ENCODE measurements at places on chromosomes 6 and 20. TPM values are rescaled to one million over a fixed set of nuclear protein-coding genes. Genes with fewer than 3 reads are reported as not detected.

Gene SUMO4
- 0.14 TPM for polyA plus RNA-seq

Gene ARMH2
- not detected for polyA plus RNA-seq

Gene CRISP2
- not detected for polyA plus RNA-seq

Gene ANKRD66
- polyA plus RNA-seq, result not detected

Gene TRIM10
- not detected for polyA plus RNA-seq

Gene DEF6
- polyA plus RNA-seq, result 19.3 TPM

Gene LY6G5C
- polyA plus RNA-seq, result 1.00 TPM

Gene CNBD2
- polyA plus RNA-seq, result 2.4 TPM

Gene SLC22A7
- not detected for polyA plus RNA-seq

Gene RAD21L1
- not detected for polyA plus RNA-seq

Gene CST7
- not detected for polyA plus RNA-seq

- DNase-seq, result no peak
Measured at GRCh38 chr6:121521164-121521555, 85.7 kb downstream of the GJA1 start.

GRCh38 chr6:54897462-54898189, 51.1 kb downstream of the FAM83B start:
- DNase-seq, result no peak

DNA sequence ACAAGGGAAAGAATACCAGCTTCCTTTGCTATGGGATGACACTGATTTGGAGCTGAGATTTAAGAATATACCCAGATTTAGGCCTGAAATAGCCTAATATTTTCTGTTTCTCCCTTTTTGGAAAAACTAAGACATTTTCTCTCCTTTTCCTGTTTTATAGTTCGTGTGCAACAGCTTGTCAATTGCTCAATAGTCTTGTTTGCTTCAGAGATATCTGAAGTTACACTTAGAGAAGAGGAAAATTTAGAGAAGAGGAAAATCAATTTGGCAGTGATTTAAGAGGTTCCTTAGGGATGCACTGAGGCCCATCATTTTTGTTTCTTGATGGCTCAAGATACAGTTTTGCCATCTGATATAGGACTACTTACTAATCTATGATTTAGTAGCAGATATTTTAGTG, 398.6 kb downstream of the RFPL4B start:
- no peak for DNase-seq

DNA sequence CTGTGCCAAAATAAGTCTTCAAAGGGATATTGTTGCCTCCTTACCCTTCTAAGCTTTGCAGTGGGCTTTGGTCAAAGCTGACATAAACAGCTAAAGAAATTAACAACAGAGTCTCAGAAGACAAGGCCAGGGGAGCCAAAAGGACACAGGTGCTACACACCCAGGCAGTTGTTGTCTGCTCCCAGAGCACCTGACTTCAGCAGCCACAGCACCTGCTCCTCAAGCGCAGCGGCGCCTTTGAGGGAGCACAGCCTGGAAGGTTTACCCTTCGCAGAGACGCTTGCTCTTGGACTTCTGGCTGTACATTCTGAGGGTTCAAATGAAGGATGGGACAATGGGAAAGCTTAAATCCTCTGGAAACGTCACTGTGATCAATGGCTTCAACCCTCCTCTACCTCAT, 16.6 kb downstream of the B4GALT5 start:
- DNase-seq, result no peak

GRCh38 chr6:116836606-116837342, 7.9 kb upstream of the GPRC6A start:
- DNase-seq, result no peak

- peak; percentile 94 for DNase-seq
Measured at GRCh38 chr6:36678488-36679042, at the start of gene CDKN1A. TSS of gene CDKN1A (plus strand) at chr6:36678714. CDS start at chr6:36684102, 5,388 bp downstream.

GRCh38 chr20:11261533-11262000, 587.8 kb upstream of the JAG1 start:
- DNase-seq, result peak; percentile 98

GRCh38 chr20:12434672-12435071, 517.0 kb downstream of the BTBD3 start:
- DNase-seq, result no peak

- no peak for DNase-seq
Measured at GRCh38 chr6:26454631-26455030, 3.1 kb upstream of the BTN2A1 start.

- no peak for DNase-seq
Measured at GRCh38 chr20:33954504-33954903, 39.2 kb upstream of the RALY start.

- no peak for DNase-seq
Measured at GRCh38 chr6:36272234-36272633, 2.4 kb downstream of the PNPLA1 start.

DNA sequence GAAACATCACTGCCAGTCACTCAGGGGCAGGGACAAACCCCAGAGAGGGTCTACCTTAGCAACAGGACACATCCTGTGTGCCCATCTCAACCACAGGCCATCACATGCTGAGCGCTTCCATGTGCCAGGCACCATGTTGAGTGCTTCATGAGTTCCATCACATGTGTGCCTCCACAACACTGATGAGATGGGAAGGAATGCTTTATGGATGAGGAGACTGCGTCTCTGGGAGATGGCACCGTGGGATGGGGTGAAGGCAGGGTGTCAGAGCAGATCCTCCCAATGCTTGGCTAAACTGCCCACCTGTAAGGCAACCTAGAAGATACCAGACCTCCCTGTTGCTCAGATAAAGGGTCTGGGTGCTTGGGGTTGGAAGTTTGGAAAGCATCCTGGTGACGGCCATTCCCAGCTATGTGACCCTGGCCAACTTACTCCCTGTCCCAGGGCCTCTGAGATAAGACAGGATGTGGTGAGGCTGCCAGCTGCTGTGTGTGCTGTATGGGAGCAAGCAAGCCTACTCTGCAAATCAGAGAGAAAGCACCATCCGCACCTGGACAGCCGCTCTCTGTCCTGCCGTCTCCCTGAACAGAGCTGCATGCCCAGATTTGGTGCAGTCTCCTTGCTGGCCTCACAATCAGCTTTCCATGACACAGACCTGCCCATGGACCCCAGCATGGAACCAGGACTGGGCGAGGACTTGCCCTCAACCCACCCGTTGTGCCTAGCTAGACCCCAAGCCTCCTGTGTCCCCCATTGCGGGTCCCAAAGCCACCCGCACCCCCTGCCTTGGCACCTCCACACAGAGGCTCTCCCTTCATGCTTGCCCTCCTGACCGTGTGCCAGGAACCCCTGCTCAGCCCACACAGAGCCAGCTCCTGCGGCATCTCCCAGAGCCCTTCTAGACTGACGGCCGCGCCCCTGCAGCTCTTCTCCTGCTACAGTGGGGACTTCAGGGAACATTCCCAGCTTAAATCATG, 143.7 kb downstream of the SYNDIG1 start:
- no peak for DNase-seq

DNA sequence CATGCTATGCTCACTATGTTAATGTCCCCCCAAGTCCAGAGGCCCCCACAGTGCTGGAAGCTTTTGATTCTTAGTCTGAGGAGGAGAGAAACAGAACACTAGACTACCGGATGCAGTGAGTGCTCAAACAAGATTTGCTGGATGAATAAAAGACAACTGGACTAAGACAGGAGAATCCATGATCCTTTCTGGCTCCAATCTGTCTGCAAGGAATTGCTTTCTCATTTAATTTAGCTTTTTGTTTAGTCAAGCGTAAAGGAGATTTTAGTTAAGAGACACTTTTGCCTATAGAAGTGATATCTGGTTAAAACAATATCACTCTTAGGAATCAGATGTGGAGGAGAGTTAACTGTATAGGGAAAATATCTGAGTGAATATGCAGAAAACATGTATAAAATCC, 13.5 kb downstream of the LYRM4 start:
- DNase-seq, result no peak

GRCh38 chr20:57977141-57977540, 251.3 kb downstream of the ANKRD60 start:
- no peak for DNase-seq

DNA sequence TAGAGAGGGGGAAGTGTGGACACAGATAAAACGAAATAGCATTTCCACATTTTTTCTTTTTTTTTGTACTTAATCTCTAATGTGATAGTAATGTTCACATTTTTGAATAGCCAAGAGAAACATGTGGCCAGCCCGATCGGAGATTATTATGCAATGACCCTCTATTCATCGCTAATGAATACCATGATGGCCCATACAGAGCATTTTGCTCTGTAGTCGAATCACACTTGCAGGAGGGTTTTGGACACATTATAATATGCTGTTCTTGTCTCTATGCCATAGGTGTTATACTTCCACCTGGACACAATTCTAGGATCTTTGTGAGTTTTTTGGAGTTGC, 60.1 kb downstream of the MTHFD1L start:
- DNase-seq, result no peak

- no peak for DNase-seq
Measured at GRCh38 chr6:138582573-138582972, 83.3 kb upstream of the NHSL1 start.

GRCh38 chr20:51985013-51985415, 182.7 kb upstream of the SALL4 start:
- DNase-seq, result peak; percentile 87

DNA sequence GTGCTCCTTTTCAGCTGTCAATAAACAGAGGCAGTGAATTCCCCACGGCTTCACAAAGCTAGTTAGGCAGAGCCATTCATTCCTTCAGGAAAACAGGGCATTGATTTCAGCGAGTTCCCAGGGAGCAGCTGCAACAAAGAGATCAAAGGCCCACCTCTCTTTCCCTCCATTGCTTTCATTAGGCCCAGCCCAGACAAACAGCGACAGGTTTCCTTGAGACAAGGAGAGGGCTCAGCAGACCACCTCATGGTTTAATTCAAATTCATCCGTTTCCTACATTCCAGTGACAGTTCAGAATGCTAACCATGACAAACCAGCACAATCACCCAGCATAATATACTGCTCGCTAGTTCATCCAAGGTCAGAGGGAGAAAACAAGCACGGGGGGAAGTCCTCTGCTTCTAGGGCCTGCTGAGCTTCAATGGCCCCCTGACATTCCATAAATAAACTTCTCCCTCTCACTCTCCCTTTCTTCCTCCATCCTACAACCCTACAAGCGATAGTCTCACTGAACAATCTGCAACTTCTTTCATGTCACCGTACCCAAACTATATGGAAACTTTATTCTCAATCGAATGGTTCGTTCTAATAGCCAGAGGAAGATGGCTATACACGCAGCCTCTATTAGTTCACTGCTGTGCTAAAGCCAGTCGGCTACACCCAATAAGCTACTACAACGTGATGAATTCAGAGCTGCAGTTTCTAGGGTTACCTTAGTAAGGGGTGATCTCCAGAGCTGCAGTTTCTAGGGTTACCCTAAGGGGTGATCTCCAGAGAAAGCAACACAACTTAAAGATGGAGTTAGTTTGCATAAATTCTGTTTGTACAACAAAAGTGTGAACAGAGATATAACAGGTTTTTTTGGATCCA, 34.7 kb downstream of the PLAGL1 start:
- no peak for DNase-seq

DNA sequence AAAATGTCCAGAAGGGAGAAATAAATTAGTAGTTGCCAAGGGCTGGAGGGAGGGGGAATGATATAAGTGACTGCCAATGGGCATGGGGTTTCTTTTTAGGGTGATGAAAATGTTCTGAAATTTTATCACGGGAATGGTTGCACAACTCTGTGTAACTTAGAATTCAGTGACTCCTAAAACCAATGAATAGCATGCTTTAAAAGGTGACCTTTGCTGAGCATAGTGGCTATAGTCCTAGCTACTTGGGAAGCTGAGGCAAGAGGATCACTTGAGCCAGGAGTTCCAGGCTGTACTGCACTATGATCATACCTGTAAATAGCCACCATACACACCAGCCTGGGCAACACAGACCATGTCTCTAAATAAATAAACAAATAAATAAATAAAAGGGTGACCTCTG, 109.0 kb downstream of the ATG5 start:
- no peak for DNase-seq

- DNase-seq, result no peak
Measured at GRCh38 chr20:10404023-10404628, 29.9 kb downstream of the MKKS start.

GRCh38 chr20:20836836-20837235, 124.4 kb upstream of the RALGAPA2 start:
- no peak for DNase-seq

DNA sequence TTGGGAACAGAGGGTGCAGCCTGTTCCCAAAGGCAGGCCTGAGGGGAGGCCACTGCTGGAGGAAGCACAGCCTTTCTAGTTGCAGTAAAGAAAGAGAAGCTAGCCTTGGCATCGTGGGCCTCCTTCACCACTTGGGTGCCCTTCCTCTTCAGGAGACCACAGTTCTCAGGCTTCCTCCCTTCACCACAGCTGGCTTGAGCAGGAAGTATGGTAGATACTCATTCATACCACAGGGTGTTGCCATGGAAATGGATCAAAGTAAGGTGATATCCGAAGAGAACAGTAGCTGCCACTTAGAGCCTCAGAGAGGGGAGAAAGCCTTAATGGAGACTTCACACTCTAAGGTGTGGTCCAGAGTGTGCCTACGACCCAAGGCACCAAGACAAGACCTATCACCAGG, 120.4 kb upstream of the RIPOR2 start:
- no peak for DNase-seq

DNA sequence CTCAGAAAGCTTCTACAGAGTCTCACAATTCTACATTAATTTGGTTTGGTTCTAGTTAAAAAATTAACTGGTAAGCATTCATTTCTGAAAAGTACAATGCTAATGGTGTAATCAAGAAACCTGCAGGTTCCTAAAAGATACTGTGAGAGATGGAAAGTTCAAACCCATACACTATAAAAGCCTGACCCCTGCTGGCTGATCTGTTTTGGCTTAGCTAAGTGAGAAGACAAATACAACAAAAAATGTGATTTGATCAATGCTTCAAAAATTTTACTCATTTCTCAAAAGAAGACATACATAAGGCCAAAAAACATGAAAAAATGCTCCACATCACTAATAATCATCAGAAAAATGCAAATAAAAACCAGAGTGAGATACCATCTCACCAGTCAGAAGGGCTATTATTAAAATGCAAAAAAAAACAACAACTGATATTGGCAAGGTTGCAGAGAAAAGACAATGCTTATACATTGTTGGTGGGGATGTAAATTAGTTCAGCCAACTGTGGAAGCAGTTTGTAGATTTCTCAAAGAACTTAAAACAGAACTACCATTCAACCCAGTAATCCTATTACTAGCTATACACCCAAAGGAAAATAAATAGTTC, 102.8 kb downstream of the MOXD1 start:
- DNase-seq, result peak; percentile 23

DNA sequence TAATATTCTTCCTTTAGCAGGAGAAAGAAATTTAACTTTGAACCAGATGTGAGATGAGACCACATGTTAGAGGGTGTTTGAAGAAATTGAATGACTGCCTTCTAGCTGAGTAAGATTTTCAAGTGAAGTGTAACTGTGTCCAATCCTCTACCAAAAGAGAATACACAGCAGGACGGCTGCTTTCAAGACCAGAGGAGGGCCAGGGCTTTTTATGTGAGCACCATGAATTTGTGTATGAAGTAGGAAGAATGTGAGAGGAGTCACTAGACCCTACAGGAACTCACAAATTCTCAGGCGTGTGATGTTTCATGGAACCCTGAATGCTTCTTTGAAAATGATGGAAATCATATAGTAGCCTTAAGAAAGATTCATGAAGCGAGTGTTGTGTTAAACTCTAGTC, 56.8 kb upstream of the SPACA1 start:
- no peak for DNase-seq

GRCh38 chr6:109977791-109978173, 329 bp upstream of the GPR6 start:
- no peak for DNase-seq

Measured in mammary epithelial cell (primary cell).